ENCODE measurements at places on chromosomes 6 and 20.

DNA sequence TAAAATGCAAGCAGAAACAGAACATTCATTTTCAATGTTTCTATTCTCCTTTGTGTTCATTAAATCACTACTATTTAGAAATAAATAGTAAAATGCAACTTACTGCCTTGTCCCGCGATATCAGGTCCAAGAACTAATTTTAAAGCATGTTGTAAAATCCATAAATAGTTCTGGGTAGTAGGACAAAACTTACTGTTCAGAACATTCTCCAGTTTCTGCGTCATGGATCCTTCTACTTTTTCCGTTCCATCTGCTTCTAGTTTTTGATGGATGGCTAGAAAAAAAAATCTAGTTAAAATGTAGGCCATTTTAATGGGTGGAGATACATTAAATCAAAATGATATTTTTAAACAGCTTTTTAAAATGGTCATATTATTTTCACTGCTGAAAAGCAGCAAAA, 47.0 kb downstream of the HUS1B start:
- no peak for DNase-seq

- DNase-seq, result no peak
Measured at GRCh38 chr6:105902401-105903031, 183.6 kb upstream of the PRDM1 start.

- no peak for DNase-seq
Measured at GRCh38 chr20:48850257-48850976, 22.6 kb upstream of the PREX1 start.

DNA sequence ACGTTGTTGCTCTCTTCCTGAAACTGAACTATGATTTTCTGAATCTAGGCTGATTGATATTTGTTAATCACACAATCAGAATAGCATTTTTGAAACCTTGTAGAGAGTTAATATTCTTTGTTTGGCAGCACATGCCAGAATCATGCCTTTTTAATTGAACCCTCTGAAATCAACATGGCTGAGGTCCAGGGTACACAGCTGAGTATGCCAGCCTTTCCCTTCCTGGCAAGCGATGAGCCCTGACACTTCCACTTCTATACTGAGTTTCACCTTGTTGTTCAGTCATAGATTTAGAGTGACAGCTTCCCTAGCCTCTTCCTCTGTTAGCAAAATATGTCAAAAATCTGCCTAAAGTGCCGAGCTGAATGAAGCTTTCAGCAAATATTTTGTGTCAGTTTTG, 6.8 kb downstream of the HDDC2 start:
- no peak for DNase-seq

DNA sequence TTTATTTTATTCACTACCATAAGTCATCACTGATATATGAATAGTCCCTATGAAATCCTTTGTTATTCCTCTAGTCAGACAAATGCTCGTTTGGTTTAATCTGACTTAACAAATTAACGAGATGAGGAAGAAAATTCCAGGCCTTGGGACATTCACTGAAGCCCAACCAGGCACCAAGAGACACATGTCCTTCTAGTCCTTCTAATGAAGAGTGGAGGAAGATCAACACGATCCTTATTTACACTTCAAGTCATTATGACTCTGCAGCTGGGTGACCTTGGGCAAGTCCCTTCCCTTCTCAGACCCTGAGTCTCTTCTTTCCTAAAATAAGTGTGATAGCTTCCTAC, 117.5 kb downstream of the CEBPB start:
- no peak for DNase-seq

GRCh38 chr6:92716638-92717037, 702.7 kb downstream of the EPHA7 start:
- no peak for DNase-seq

DNA sequence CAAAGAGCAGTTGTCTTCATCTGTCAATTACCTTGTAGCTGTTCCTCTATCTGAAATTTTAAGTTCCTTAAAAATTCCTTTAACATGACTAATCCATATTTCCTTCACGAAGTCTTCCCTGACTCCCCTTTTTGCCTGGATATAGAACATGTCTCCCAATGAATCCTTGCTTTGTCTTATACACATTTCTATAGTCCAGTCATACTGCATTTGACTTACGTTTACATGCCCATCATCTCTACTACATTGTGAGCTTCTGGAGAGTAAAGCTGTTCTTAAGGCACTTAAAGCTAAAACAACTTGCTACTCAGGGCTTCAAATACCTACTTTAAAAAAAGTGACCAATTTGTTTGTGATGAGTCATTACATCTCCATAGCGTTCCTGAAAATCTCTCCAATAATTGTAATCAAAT, 4.9 kb downstream of the REV3L start:
- DNase-seq, result no peak

DNA sequence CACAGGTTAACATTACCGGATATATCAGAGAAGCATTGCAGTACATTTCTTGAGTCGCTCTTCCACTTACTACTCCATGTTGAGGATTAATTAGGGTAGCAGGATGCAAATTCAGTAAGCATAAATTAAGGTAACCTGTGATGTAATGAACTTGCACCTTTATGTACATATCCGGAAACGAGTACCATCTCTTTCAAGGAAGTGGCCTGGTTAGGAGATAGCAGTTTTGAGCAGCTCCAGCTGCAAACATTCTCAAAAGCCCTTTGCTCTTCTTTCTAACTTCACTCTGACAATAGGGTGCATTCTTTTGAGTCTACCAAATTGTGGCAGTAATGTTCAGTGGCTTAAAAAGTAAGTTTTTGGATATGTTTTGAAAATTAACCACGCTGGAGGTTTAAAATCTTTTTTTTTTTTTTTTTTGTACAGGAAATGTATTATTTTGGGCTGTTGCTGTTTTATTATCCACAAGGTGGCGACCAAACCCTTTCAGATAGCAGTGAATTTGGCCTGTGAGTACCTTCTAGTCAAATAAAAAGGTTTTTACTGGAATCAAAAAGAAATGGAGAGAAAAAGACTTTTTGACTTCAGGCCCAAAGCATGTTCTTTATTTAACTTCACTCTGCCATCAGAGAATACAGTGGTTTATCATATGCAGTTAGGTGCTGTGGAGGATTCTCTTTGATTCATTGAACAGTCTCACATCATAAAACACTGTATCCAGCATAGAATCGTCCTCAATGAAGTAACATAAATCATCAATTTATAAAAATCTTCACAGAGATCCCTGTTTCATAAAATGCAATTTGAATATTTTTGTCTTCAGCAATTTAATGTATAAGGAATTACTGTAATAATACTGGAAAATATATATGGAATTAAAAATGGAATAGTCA, 8.9 kb downstream of the FAM217B start:
- DNase-seq, result no peak

- no peak for DNase-seq
Measured at GRCh38 chr6:93554018-93554417, 134.7 kb upstream of the EPHA7 start.

- no peak for DNase-seq
Measured at GRCh38 chr6:22029171-22029570, 267.7 kb downstream of the PRL start.

- DNase-seq, result no peak
Measured at GRCh38 chr20:44716309-44717106, 1.3 kb downstream of the CCN5 start.

GRCh38 chr6:141153563-141153962, 979.2 kb upstream of the GJE1 start:
- no peak for DNase-seq

DNA sequence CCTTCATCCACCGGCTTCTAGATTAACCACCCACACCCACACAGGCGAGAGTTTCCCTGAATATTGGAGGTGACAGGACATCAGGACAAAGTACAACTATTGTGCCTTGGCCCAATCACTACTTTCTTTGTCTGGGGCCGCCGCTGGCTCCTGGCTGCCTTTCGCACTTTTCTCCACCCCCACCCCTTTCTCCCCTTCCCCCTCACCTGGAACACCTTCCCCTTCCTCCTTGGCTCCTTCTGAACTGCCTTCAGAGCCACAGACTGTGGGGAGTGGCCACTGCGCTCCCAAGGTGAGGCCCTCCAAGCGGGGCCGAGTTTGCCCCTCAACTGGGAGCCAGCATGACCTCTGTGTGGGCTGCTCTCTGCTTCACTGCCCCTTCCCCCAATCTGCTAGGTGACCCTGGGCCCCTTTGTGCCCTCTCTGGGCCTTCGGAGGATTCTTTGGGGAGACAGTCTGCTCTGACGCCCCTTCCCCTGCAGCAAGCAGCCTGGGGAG, 3.0 kb upstream of the VEGFA start:
- DNase-seq, result no peak

DNA sequence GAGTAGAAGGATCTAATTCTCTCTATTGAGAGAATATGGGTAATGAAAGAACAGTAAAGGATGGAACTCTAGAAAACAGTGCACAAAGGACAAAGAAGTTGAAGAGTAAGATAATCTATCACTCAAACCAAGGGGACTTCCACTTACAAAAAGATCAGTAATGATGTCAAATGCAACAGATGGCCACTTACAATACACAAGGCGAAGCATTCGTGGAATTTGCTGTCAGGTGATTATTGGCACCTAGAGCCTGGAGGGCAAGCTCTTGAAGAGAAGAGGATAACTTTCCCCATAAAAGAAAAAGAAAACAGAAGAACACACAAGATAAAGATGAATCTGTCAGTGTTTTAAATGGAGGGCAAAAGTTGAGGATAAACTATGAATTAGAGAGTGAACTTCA, 256.0 kb upstream of the TCF21 start:
- no peak for DNase-seq

DNA sequence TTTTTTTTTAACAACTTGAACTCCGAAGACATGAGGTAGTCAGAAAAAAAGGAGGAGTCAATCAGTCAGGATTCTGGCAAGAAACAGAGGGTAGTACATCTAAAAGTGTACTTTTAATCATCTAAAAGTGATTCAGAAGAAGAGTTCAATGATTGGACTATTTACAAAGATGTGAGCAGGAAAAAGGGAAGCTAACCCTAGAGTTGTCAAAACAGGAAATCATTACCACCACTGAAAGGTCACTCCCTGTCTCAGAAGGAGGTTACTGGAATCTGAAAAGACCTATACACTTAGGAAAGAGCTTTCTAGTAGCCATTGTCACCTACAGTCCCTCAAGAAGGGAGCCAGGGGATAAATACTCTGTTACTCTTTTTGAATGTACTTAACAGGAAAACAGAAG, 16.7 kb upstream of the LMBRD1 start:
- no peak for DNase-seq

GRCh38 chr6:3406891-3407809, 49.7 kb downstream of the SLC22A23 start:
- no peak for DNase-seq

- no peak for DNase-seq
Measured at GRCh38 chr6:142887517-142887916, 57.5 kb downstream of the HIVEP2 start.

DNA sequence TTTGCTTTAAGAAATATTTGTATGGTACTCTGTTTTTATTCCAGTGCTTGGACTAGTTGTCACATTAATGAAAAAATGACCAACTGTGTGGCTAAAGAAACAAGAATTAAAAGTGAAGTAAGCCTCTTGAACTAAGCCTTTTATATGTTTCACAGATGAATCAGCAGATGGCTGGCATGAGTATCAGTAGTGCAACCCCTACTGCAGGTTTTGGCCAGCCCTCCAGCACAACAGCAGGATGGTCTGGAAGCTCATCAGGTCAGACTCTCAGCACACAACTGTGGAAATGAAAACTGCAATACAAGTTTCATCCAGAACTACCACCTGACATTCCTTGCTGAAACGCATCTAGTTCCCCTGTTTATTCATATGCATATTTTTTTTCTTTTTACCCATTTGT, 96.8 kb downstream of the B3GAT2 start:
- no peak for DNase-seq

DNA sequence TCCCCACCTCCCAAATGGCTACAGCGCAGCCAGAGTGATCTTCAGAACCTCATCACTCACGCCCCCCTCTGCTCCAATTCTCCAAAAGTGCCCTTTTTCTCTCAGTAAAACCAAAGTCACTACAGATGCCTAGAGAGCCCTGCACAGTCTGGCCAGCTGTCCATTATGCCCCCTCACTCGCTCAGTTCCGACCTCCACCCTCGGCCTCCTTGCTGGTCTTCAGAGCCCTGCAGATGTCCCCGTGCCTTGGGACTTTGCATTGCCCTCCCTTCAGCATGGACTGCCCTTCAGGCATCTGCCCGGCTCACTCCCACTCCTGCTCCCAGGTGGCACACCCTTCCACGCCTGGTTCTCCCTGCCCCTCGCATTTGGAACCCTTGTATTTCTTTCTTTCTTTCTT, 1.1 kb upstream of the RAET1E start:
- DNase-seq, result no peak

- DNase-seq, result no peak
Measured at GRCh38 chr6:1191141-1191630, 120.7 kb upstream of the FOXQ1 start.

DNA sequence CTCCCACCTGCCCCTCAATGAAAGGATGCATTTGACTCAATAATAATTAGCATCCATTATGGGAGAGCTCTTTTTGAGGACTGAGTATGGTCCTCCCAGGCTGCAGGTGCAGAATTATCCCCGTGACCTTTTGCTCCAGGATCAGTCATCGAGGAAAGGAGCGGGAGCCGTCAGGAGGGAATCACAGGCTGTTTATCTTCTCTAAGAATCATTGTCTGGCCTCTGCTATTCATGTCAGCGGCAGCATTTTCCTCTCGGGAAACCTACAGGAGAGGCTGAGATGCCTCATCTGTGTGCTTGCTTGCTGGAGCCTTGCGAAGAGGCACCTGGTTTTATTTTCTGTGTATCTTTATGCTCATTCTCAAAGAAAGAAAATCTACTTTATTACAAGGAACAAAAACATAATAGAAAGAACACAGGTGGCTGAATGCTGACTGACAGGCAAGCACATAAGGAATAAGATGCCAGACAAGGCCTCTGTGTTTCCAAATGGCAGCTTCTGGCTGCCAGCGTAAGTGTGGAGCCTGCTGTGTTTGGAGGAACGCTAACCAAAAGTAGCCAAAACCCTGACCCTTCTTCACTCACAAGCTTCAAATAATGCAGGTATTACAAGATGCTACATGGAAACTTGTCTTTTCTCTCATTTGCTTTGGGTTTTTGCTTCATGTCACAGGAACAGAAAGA, 539.1 kb upstream of the MARCKS start:
- no peak for DNase-seq

GRCh38 chr6:91633374-91634111, 1046.7 kb upstream of the MAP3K7 start:
- no peak for DNase-seq

- no peak for DNase-seq
Measured at GRCh38 chr6:24428615-24429014, 25.9 kb downstream of the MRS2 start.

- no peak for DNase-seq
Measured at GRCh38 chr6:46626228-46626909, 26.2 kb downstream of the CYP39A1 start.

DNA sequence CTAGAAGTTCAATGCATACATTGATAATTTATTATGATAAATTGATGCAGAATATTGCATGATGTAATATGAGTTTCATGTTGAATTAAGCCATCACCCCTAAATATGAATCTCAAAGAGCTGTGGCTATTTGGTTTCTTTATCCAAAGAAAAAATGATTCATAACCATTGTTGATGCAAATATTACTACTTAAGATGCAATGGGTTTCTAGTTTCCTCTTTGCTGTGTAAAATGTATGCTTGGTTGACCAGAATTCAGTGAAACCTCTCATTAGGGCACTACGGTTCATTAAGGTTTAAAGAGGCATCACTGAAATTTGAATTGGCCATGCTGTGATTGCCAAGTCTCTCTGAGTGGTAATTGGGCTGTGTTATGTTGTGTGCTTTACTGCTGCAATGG, 492.5 kb upstream of the FLRT3 start:
- no peak for DNase-seq

Measured in stimulated activated CD8-positive, alpha-beta memory T cell treated with anti-CD3 and anti-CD28 coated beads, Interleukin-15, amount 100 ng/mL, for 24 hours (primary cell).